Neural crest cell (in vitro differentiated cells): ENCODE measurements at places on chromosomes 2 and 18.

- DNase-seq, result peak; percentile 39
Observed at GRCh38 chr2:157596992-157597681, 31.5 kb downstream of the ACVR1C start.

GRCh38 chr2:77469106-77469505, 53.1 kb downstream of the LRRTM4 start:
- no peak for DNase-seq

- no peak for DNase-seq
Observed at GRCh38 chr2:31764169-31764568, 183.4 kb upstream of the SRD5A2 start.

- DNase-seq, result no peak
Observed at GRCh38 chr2:20170704-20171250, 54.2 kb downstream of the SDC1 start.

- DNase-seq, result no peak
Observed at GRCh38 chr2:109275120-109276012, 146.4 kb downstream of the SH3RF3 start.

- no peak for DNase-seq
Observed at GRCh38 chr18:23154823-23155500, 19.7 kb downstream of the CABLES1 start.

DNA sequence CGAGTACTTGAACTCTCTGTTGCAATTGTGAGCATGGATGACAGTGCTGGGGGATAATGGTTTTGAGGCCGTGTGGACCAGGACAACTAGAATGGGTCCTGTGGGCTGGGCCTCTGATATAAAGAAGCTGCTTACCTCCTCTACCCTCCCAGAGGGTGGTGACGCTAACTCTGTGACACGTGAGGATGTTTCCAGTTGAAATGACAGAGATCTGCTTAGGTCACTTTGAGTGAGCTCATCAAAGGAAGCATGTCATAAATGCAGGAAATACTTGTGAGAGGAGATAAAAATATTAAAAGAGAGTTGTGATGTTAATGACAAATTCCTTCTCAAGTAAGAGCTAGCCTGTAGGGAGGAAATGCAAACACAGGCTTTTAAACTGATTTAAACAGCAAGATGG, 16.4 kb downstream of the RMC1 start:
- DNase-seq, result no peak

DNA sequence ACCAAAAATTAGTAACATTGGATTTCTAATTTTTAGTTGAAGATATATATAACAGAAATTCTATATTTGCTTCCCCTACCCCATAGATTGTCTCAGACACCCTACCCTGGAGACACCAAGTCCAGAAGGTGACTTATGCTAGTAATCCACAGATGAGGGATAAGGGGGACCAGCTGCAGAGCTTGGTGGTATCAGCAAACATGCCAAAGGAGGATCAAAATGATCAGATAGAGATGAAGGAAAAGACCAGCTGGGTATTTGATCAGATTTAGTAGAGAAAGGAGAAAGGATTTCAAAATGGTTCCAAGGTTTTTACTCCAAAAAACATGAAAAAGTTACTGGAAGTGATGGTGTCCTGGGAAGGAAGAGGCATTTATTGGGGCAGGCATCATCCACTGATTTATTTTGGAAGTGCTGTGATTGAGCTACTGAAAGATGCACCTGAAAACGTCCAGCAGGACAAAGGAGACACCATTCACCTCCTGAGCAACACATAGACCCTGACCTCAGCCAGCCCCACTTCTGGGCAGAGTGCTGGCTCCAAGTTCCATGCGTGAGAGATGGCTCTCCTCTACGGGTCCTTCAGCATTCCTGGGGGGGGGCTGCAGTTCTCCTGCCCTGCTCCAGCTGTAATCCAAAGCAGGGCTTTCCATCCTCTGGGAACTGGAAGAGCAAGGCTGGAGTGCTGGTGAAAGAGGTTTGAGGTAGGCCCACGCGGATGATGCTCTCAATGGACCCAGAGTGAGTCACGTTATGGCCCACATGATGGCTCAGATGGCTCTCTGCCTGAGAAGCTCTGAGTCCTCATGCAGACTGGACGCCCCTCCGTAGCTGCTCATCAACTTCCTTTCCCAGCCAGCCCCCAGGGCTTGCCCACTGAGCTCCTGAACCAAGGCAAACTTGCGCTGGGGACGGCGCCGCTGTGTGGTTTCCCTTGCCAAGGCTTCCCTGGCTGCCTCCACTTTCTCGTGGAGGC, 3.7 kb upstream of the LRRFIP1 start:
- DNase-seq, result no peak

DNA sequence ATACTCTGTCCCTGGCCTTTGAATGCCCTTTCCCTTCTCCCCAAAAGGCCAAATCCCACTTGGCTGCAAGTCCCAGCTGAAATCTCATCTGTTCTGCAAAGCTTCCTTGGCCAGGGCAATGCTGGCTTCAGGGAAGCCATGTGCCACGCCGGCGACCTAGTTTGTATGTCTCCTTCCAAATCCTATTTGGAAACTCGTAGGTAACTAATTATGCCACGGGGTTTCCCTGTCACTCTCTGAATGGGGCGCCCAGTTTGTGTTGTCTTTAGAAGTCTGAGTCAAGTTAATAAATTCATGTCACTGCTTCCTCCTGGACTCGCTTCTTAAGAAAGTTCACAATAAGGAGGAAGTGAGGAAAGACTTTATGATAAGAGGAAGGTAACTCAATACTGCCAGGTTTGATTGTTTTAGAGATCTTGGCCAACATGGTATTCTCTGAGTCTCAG, 19.1 kb downstream of the FHL2 start:
- DNase-seq, result no peak

- no peak for DNase-seq
Observed at GRCh38 chr2:157260533-157261198, 3.2 kb downstream of the GALNT5 start.

DNA sequence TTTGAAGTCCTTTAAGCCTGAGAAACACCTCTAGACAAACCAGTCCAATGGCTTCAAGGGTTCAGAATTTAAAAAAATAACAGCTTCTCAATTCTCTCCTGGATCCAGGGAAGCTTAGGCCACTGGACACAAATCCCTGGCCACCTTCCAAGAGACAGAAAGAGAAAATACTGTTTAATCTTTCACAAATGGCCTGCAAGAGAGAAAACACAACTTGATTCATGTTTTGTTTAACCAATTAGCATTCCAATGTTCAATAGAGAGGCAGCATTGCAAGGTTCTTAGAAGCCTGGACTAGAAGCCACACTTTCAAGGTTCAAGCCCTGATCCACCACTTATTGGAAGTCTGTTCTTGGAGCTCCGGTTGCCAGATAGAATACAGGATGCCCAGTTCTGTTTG, 109.0 kb upstream of the PARD3B start:
- DNase-seq, result no peak

GRCh38 chr2:111626865-111627163, 257.2 kb downstream of the ANAPC1 start:
- no peak for DNase-seq

GRCh38 chr2:200944467-200945394, 18.7 kb downstream of the ORC2 start:
- no peak for DNase-seq

DNA sequence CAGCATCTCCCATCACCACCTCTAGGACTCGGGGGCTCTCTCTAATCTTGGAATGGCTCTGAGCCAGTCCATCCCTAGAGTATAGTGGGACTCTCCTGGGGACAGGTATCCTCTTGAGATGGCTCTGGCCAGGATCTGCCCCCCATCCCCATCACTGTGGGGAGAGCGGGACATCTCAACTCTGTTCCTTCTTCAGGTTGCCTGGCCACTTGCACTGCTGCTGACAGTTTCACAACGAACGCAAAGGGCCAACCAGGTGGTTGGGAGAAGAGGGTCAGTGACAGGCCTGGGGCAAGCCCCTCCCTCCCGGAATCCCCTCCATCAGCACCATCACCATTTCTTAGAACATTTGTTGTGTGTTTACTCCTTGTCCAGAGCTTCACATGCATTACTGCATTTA, 62.6 kb downstream of the CIB4 start:
- DNase-seq, result no peak

DNA sequence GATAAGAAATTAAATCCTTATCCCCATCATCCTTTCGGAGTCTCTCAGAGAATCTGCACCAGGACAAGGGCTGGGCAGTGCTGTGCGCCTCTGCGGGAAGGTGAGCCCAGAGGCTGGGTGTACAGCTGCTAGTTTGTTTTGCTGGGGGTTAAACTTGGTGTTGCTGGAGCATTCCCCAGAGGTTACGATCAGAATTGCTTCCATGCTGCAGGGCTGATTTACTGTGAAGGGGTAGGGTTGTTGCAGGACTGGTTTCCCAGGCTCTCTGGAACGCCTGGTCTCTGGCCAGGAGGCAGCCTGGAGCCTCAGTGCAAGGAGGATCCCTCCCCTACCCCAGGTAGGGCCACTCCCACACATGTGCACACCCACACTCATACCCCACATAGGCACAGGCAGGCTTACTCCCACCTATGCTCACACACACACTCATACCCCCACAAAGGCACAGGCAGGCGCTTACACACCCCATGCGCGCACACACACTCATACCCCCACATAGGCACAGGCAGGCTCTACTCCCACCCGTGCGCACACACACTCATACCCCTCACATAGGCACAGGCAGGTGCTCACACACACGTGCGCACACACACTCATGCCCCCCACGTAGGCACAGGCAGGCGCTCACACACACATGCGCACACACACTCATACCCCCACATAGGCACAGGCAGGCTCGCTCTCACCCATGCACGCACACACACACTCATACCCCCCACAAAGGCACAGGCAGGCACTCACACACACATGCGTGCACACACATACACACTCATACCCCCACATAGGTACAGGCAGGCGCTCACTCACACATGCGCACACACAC, 11.3 kb downstream of the CNNM4 start:
- no peak for DNase-seq

- no peak for DNase-seq
Observed at GRCh38 chr18:70450426-70451253, 161.8 kb downstream of the SOCS6 start.

DNA sequence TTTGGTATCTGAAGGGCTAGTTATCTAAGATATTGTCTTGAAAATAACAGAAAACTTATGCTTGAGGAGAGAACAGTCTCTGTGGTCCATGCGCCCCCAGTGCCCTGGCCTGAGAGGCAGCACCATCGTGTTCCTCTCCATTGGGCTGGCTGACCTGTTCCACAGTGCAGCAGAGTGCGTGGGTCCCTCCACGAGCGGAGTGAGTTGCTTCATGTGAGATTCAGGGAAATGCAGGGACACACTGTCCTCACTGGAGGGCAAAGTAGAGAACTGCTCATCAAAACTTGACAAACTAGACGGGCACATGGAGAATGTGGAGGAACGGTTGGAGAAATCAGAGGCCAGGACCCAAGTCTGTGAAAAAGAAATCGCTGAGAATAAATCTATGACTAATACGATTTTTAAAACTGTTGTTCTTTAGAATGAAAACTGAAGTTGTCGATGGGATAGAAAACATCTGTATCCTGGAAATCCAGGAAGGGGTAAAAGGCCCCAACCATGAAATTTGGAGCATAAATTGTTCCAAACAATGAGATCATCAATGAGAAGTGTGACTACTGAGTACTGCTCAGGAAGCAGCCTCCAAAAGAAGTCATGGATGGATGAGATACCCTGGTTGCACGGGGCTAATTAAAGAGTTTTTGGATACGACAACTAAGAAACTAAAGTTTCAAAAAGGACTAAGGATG, 58.1 kb downstream of the REV1 start:
- DNase-seq, result no peak
